ENCODE measurements at places on chromosomes 7 and 10. TPM values are rescaled to one million over a fixed set of nuclear protein-coding genes. Genes with fewer than 3 reads are reported as not detected.

ETV1 gene
- 3.4 TPM for total RNA-seq

DNA sequence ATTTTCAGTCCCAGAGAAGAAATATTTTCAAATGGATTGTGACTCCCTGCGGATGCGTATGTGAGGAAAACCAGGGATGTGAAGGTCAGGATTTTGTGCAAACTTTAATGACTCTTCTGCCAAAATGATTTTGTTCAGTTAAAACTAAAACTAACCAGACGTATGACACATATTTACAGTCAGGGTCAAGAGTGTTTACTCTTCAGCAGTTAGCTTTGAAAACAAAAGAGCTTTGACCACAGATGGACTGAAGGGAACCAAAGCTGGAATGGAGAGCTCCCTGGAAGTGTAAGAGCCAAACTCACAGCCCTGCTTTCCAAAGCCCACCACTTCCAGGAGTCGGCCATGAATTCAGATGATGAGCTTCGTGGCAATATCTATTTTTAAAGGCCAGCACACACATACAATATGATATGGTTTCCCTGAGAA lies 15.5 kb downstream of the SVIL start:
- no peaks in the 10 kb centered on the region for H3K36me3 ChIP-seq
- no peaks in the 10 kb centered on the region for H3K27me3 ChIP-seq
- H3K4me3 ChIP-seq = no peak overlapping the region
- no peak overlapping the region for H3K27ac ChIP-seq
- H3K4me1 ChIP-seq = no peaks in the 10 kb centered on the region
- no peak for DNase-seq

DNA sequence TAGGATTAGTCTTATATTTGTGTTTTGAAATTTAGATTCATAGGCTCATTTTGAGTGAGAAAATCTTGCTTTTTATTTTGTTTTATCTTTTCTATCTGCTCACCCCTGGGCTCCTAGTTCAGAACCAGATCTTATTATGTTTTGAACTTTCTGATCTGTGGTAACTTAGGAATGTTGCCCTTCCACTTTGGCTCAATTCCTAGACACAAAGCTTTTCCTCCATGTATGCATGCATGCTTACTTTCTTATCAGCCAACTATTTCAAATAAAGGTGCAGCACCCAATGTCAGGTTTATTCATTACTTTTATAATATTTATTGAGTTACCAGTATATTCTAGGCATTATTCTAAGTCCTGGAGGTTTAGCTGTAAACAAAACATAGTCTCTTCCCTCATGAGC lies 374.8 kb upstream of the KIAA1217 start:
- no peaks in the 10 kb centered on the region for H3K4me1 ChIP-seq
- no peak overlapping the region for H3K4me3 ChIP-seq
- DNase-seq = no peak
- no peaks in the 10 kb centered on the region for H3K36me3 ChIP-seq
- no peaks in the 10 kb centered on the region for H3K27me3 ChIP-seq

DNA sequence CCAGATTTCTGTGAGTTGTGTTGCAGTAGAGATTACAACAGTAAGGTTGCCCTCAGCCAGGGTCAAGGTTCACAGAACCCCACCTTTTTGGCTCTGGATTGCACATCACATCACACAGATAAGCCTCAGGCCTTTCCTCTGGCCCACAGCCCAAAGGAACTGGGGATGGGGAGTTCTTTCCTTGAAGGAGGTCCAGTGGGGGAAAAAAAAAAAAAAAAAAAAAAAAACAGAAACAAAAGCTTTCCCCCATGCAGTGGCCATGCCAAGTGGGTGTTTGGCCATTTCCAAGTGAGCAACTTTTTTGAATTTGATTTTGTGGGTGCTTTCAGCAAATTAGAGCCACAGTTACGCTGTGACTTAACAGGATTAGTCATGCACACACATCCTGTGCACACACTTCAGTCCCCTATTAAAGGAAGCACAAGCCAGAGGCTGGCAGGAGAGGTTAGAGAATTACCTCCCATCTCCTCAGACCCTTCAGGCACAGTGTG lies 79.3 kb upstream of the NANOS1 start:
- no peaks in the 10 kb centered on the region for H3K36me3 ChIP-seq
- no peak overlapping the region for H3K27ac ChIP-seq
- H3K27me3 ChIP-seq = peaks cover 22% of the 10 kb centered on the region
- no peak for DNase-seq

- no peaks in the 10 kb centered on the region for H3K27me3 ChIP-seq
- H3K4me3 ChIP-seq = no peak overlapping the region
- DNase-seq = no peak
- H3K4me1 ChIP-seq = no peaks in the 10 kb centered on the region
- no peak overlapping the region for H3K27ac ChIP-seq
- no peaks in the 10 kb centered on the region for H3K36me3 ChIP-seq
Measured at GRCh38 chr7:68258609-68259008, 1262.0 kb downstream of the TYW1 start.

DNA sequence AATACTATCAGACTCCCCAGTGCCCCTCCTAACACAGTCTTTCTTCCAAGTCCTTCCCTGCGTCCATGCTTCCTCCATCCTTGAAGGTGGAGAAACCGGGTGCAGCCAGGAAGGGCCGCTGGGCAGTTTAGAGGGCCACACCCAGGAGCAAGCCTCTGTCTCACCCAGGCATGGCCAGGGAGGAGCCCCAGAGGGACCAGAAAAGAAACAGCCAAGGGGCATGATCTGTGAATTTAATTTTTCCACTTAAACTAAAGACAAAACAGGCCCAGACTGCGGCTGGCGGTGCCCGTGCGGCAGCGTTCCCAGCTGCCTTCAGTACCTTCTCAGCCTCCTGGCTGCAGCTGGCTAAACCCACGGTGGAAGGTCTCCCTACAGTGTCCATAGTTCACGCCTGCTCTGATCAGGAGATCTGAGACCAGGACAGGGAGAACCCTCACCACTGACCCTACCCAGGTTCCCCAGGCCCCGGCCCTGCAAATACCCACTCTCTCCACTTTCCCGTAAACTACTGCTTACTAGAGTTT lies 12.9 kb downstream of the UNCX start:
- no peak overlapping the region for H3K27ac ChIP-seq
- H3K4me3 ChIP-seq = no peak overlapping the region
- DNase-seq = no peak
- H3K27me3 ChIP-seq = peaks cover 65% of the 10 kb centered on the region

All from activated CD4-positive, alpha-beta memory T cell treated with anti-CD3 and anti-CD28 coated beads, Interleukin-2, amount 10 ng/mL, durations not matched to agents 7 days and 5 days (primary cell).